ENCODE measurements at places on chromosomes 11 and 22.
A peak's percentile ranks its signal among the peaks of the same experiment; 100 is the strongest.

DNA sequence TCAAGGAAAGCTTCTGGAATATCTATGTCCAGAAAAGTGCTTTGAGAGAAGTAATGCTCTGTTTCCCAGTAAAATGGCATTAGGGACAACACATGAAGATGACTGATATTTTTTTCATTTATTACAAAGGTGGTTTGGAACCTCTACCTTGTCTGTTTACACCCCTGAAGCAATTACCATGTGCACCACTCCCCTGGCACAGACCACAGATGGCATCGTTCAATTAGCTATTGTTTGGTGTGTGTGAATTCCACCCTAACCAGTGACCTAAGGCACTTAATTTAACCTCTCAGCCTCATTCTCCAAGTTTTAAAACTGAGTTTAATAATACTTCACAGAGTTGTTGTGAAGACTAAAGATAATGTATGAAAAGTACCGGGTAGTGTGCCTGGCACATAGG lies 127.6 kb upstream of the BMAL1 start:
- DNase-seq: no peak

DNA sequence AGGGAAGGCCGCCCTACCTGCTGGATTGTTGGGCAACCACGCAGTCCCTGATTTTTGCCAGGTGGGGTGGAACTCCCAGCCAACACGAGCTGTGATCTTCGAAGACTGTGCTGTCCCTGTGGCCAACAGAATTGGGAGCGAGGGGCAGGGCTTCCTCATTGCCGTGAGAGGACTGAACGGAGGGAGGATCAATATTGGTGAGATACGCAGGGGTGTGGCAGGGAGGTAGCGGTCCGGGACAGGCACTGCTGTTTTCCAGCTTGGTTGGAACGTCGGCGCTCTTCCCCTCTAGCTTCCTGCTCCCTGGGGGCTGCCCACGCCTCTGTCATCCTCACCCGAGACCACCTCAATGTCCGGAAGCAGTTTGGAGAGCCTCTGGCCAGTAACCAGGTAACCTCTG lies 7.6 kb downstream of the ACAD8 start:
- DNase-seq: no peak

DNA sequence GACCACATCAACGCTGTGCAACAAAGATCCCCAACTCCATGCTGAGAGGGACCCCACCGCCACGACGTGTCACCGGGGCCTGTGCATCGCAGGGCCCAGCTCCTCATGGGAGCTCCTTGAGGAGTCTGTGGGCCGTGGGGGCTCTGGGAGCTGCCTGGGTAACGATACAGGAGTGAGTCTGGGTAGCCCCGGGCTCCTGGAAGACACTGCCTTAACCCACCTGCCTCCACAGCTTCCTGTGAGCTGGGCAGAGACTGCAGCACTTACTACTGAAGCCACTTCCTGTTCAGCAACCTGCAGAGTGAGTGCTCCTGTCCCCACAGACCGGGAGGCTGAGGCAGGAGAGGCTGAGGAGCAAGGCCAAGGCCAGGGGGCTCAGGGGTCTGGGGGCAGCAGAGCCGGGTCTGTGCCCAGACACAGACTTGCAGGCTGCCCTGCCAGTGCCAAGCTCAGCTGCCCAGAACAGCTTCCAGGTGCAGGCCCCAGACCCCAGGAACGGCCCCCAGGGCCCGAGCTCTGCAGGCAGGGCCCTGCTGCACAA lies 226.7 kb downstream of the BRD1 start:
- no peak for DNase-seq

DNA sequence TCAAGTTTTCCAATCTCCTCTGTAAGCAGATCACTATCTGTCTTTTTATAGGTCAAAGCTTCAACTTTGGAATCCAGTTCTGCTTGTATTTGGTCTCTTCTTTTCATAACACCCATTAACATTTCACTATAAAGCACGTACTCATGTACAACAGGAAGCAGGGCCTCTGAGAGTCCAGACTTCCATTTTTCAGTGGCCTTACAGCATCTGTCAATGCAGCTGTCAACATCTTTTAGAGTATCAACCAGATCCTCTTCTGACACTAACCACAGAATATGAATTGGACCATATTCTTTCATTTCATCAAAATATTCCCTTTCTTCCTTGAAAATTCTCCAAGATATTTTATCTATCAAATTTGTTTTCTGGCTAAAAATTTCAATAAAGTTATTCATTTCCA lies 24.7 kb upstream of the SLN start:
- no peak for DNase-seq

- no peak for DNase-seq
Measured at GRCh38 chr22:29231971-29232959, 26.6 kb downstream of the EMID1 start.

DNA sequence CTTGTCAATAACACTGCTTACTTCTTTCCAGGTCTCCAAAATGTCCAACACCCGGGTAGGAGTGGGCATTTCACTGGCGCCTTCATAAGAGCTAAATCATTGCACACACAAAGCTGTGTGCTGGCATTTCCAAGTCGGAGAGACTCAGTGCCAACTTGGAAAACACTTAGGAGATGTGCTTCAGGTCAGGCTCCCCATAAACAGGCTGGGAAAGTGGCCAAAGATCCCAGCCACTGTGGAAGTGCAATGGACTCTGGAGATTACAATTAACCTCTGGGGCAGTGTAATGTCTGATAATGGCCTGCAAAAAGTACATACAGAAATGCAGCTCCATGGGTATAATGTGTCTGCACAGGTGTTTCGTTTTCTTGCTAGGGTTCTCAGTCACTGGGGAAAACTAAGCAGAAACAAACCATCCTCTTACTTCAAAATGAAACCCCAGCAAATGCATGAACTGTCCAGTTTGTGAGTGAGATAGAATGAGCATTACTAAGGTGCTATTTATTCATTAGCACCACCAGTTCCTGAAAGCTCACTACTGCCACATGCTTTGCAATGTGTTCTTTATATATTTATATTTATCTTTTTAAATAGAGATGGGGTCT lies 79.0 kb downstream of the ABTB2 start:
- DNase-seq: no peak

- no peak for DNase-seq
Measured at GRCh38 chr22:18995327-18995711, 59.2 kb upstream of the PRODH start.

DNA sequence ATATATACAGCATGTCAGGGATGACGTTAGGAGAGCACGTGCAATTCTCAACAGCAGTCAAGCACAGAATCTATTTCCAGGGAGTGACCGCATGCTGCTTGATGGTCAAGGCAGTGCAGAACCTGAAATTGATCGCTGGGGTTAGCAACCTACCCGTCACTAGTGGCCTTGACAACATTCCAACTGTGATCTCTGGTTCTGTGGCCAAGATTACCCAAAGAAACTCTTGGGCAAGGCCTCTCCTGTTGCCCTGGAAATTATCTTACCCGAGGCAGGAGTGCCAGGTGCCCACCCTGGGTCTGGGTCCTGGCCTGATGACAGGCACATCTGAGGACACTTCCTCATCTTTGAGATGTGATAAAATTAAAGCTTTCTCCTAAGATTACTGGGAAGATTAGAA lies 2.2 kb downstream of the TM7SF2 start:
- DNase-seq: no peak

GRCh38 chr11:17490232-17490631 lies 13.6 kb upstream of the ABCC8 start:
- DNase-seq: no peak

- DNase-seq: no peak
Measured at GRCh38 chr22:20577549-20577975, 70.2 kb downstream of the MED15 start.

DNA sequence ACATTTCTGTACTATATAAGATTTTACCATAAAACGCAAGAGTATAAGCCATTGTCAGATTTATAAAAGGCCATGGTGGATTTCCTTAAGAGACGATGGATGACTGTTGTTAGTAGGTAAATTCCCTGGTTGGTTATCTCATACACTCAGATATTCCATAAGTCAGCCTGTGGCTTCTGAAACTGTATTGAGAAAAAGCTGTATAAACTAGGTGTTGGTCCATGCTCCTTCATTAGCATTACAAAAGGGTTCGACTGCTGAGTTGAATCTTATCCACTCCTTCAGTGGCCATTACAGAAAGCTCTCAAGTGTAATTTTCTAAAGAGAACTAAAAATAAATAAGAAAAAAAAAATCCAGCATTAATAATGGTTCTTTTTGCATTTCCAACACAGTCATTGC lies 5.3 kb downstream of the GRAP2 start:
- DNase-seq: no peak

- peak; percentile 34 for DNase-seq
Measured at GRCh38 chr11:18367431-18367830, 26.9 kb upstream of the LDHA start.

GRCh38 chr22:32407312-32407711 lies 4.7 kb downstream of the RTCB start:
- DNase-seq: no peak

GRCh38 chr22:41636467-41636866 lies 15.4 kb downstream of the XRCC6 start:
- DNase-seq: peak; percentile 46

GRCh38 chr11:3169255-3170043 lies 4.3 kb upstream of the OSBPL5 start:
- DNase-seq: peak; percentile 71

DNA sequence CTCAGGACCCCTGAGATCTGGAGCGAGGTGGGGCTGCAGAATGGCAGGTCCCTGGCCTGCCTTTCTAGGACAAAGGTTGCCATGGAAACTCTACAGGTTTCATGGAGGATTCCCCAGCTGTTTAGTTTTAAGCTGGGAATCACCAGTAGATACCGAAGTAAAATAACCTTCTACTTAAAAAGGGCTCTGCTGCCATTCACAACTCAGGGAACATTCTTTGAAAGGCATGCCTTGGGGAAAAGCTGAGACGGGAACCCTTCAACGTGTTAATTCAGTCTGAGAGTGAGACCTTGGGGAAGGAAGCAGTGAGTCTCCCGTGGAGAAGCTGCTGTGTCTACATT lies 493.3 kb downstream of the BRD1 start:
- no peak for DNase-seq

GRCh38 chr11:97764605-97765004 lies 1256.1 kb upstream of the CNTN5 start:
- DNase-seq: no peak

GRCh38 chr22:39839917-39840510 lies 53.5 kb downstream of the ENTHD1 start:
- no peak for DNase-seq

DNA sequence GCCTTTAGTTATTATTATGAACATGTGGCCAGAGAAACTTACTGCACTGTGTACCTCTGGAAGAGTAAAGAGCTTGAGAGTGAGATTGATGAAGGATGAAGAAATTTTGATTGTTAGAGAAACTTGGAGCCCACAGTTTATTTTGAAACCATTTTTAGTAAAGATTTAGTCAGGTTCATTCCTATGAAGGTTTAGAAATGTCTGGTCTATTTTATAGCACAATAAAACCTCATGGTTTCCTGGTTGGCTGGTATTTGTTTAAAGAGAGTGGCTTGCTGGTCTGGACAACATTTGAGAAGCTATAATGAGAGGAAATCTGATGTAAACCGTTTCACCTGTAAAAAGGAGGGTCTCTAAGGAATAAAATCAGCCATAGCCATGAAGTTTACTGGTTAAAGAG lies 8.8 kb upstream of the PDE3B start:
- DNase-seq: no peak

- DNase-seq: no peak
Measured at GRCh38 chr11:96863520-96863919, 473.7 kb downstream of the JRKL start.

DNA sequence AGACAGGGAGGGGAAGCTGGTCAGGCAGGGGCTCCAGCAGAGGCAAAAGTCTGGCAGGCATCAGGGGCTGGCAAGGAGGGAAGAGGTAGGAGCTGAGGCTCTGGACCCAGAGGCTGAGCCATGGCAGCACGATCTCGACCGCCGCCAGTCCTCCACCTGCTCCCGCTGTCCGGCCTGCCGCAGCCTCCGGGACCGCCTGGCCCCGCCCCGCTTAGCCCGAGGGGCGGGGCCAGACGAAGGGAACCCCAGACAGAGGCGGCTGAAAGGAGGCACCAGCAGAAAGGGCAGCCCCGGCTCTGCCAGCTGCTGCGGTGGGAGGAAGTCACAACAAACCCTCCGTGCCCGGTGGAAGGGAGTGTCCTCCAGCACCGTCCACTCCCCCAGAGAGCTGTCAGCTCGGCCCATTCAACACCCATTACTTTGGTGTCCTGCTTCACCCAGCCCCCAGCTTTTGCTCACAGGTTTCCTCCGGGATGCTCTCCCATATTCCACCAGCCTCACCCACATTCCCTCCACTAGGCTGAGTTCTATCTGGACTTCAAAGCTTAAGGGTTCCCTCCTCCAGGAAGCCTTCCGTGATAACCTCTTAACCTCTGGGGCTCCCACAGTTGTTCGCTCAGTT lies at the start of gene MFNG:
Gene MFNG, minus strand, starts transcription at position 161 of the 622 bp plus-strand sequence. CDS start 207 bp downstream, outside the sequence.
- peak; percentile 34 for DNase-seq

GRCh38 chr11:85756401-85757200 lies 54.3 kb downstream of the SYTL2 start:
- no peak for DNase-seq

GRCh38 chr11:125308246-125308645 lies 143.7 kb downstream of the PKNOX2 start:
- no peak for DNase-seq

DNA sequence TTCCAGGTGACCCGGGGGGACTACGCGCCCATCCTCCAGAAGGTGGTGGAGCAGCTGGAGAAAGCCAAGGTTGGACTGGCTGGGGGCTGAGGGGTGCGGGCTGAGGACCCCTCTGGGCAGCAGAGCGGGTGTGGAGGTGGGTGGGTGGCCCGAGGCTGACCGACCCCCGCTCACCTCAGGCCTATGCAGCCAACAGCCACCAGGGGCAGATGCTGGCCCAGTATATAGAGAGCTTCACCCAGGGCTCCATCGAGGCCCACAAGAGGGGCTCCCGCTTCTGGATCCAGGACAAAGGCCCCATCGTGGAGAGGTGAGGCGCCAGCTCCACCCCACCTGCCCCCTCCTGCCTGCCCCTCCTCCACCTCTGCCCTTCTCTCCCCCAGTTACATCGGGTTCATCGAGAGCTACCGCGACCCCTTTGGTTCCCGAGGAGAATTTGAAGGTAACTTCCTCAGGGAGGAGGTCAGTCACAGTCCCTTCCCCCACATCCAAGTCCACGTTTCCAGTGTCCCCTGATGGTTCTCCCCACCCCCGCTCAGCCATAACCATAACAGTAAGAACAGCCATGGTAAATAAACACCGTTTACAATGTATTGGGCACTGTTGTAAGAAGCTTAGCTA lies 11.2 kb downstream of the DPP3 start:
- DNase-seq: no peak

- DNase-seq: no peak
Measured at GRCh38 chr11:2443881-2444820, at the start of gene TRPM5. TRPM5 (minus strand) TSS chr11:2444514; CDS start chr11:2423036, 21,478 bp downstream.

GRCh38 chr11:46414466-46414796 lies 22.9 kb upstream of the CHRM4 start:
- no peak for DNase-seq
